ENCODE measurements at places on chromosomes 3 and 15.
A peak's percentile ranks its signal among the peaks of the same experiment; 100 is the strongest.

DNA sequence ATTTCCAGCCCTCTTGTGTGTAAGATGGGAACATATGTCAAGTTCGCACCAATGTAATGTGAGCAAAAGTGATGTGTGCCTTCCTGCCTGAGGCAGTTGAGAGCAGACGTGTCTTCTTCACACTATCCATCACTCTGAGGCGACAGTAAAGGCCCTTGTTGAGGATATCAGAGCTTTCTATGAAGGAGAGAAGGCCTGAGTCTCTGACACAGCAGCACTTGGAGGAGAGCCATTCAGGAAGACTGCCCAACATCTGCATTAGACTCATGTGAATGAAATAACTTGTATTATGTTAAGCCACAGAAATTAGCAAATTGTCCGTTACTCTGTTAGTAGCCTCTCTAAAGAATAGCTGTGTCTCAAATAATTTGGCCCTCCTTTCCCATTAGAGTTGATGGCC is 108.8 kb upstream of the CCDC54 start:
- no peak for DNase-seq

GRCh38 chr3:24320601-24321000 is 174.0 kb downstream of the THRB start:
- DNase-seq: no peak

- DNase-seq: no peak
These were observed 14.8 kb downstream of the TNK2 start for GRCh38 chr3:195893516-195893915.

DNA sequence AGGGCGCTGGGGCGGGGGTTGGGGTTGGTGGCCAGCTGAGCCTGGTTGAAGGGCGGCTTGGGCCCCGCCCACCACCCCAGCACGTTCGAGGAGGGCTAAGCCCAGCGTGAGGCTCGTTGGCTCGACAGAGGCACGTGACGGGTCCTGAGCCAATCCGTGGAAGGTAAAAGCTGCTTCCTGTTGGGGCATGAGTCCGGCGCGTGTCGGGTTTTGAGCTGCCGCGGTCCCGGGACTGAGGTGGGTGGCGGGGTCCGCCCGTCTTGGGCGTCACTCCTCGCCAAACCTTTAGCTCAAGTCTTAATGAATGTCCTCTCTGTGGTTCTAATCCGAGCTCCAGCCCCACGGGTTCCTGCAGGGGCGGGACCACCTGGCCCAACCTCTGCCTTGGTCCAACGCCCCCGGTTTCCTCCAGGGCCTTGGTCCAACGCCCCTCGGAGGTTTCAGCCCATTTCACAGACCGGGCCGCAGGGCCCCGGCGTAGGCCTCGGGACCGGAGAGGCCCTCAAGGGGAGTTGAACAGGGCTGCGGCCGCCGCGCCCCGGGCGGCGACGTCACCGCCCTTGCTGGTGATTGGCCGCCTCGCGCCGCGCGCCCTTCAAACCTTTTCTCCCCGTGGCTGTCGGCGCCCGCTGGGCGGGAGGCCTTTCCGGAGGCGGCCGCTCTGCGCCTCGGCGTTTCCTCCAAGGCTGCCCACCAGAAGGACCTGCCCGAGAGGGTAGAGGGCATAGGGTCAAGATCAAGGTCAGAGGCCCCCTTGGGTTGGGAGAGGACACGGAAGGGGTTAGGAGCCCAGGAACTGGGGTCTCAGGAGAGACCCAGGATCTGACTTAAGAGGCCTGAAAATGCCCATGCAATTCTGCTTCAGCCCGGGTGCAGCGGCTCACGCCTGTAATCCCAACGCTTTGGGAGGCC is at the start of gene RCCD1:
TSS of gene RCCD1 (plus strand) at position 173 of the 912 bp plus-strand sequence. CDS start 1,851 bp downstream, outside the sequence.
- DNase-seq: peak; percentile 95

GRCh38 chr3:112560307-112560706 is 1.5 kb downstream of the ATG3 start:
- DNase-seq: no peak

DNA sequence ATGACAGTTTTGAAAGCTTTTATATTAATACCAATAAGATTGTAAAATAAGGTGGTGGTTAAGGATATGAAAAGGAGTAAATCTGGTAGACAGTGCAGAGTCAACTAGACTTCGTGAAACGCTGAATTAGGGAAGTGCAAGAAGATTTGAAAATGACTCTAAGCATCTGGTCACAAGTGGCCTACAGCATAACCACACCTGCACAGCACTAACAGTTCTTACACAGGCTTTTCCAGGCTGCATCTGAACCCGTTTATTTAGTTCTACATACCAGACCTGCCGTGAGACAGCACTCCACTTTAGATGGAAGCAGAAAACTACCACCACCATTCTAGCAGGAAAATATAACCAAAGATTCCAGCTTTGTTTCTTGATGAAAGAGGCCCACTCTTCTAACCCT is 1.9 kb downstream of the DMXL2 start:
- DNase-seq: no peak

Measured in left forelimb (tissue), 1 donor.